Uterus (tissue), 4 donors: ENCODE measurements at places on chromosomes 6 and 20.

- DNase-seq, result no peak
Observed at GRCh38 chr6:99165838-99166237, 183.6 kb downstream of the FAXC start.

GRCh38 chr6:124478906-124479305, 483.3 kb upstream of the RNF217 start:
- DNase-seq, result no peak

DNA sequence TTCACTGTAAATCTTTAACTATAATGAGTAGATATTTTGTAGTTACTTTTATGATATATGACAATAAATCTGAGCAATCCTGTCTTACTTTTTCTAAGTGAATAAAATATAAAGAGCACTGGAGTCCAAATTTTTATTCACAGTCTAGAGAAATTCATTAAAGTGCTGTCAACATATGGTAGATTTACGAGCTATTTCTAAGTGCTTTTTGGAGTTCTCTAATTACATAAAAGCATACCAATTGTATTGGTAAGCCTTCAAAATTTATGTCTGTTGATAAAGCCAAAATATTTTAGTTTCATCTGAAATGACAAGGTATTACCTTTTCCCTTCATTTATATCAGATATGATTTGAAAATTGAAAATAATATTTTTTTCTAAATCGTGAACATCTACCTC, 75.4 kb downstream of the MAN1A1 start:
- DNase-seq, result no peak

GRCh38 chr20:39524371-39524911, 562.3 kb downstream of the DHX35 start:
- DNase-seq, result no peak

GRCh38 chr6:116192786-116193185, 61.1 kb downstream of the TSPYL4 start:
- no peak for DNase-seq

DNA sequence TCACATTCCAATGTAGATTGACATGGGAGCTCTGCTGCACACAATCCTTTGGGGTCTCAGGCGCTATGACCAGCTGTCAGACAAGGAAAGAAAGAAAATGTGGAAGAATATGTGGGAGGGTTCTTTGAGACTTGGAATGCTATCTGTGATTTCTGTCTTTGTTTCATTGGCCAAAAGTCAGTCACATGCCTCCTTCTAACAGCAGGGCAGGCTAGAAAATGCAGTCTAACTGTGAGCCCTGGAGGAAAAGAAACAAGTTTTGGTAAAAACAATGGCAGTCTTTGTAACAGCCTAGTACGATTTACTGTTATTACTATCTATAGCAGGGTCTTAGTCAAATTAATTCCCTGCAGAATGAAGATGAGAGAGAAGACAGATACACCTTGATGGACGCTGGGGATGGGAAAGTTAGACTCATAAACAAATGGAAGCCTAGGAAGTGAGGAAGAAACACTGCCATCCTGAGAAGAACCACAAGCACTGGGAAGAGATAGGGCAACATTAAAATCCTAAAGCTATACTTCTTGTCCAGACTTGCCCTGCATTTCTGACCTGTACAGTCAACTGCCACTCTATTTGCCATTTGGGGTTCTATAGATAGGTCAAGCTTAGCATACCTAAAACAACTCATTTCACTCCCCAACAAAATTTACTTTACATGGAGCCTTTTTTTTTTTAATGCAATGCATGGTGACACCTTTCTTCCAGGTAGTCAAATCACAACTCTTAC, 833.0 kb downstream of the KIF16B start:
- no peak for DNase-seq

DNA sequence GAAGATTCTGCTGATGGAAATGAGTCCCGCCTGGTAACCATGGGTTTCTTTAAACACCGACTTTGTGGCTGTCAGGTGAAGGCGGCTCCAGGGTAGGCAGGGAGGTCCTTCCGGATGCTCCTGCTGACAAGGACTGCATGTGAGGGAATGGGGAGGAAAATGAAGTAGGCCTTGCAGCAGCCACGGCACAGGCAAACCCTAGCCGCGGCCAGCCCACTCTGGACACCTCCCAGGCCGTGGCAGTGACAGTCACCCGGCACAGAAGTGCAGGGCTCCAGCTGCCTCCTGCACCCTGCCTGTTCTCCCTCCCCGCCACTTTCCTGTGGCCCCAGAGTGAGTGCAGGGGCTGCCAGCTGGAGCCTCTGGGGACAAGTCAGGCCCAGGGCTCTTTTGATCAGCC, 21.0 kb downstream of the BPIFB1 start:
- DNase-seq, result no peak

DNA sequence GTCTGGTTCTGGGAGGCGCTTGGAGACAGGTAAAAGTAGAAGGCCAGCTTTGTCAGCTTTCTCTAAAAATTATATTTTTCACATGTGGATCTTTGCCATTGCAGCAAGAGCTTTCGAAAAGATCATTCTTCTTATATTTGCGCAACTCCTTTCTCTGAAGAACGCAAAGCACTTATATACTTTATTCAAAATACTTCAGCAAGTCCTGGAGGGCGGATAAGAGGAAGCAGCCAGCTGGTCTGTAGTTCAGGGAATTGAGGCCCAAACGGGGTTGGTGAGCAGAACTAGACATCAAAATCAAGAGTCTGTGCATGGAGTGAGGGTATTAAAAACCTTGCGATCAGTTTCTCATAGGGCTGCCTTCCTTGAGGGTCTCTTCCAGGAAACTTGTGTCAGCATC, 182.3 kb downstream of the DTNBP1 start:
- no peak for DNase-seq

DNA sequence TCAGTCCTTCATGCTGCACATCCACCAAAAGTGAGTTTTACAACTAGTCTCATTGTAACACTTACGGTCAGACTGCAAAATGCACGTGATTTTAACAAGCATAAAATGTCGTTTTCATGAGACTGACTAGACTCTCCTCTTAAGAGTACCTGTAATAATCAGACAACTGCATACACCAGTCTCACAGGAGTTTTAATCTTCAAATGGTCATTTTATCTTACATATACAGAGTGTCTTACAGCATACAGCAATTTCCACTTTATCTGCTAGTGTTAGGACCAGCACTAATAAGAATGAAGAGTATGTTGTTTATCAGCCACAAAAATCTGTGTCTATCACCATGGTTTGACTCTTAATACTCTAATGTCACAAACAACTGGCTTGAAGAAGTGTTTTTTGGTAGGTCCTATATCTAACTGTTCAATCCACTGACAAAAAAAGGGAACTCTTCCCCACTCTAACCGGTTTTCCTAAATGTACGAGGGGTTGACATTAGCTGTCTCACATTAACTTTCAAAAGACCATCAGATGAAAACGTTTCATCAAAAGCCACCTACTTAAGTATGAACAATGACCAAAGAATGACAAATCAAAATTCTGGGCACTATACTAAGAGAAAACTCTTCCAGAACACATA, 1.5 kb upstream of the ASF1A start:
- DNase-seq, result no peak

DNA sequence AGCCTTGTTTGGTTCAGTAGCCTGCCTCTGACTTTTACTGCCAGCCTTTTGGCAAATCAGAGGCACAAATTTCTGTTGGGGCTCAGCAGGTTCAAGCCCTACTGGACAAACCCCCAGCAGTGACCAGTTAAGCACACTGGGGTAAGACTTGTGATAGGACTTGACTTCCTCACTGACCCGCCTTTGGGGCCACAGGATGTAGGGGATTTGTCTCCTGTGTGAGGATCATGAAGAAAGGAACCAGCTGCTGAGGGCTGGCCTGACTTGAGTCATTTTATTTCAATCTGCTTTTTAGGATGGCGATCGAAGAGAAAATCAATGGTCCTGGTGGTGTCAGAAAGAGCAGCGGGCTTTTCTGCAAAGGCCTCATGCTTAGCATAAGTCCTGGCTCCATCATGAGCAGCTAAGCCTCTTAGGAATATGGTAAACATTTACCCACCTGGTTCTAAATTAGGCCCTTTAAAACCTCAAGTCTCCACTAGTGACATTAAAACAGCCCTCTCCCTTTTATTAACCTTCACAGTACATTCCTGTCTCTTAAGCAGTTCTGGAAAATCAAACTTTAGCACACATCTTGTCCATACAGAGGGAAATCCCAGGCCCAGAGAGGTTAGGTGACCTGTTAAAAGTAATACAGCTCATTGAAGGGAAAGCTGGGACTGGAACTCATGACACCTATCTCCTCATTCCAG, 16.6 kb downstream of the CHMP4B start:
- no peak for DNase-seq

DNA sequence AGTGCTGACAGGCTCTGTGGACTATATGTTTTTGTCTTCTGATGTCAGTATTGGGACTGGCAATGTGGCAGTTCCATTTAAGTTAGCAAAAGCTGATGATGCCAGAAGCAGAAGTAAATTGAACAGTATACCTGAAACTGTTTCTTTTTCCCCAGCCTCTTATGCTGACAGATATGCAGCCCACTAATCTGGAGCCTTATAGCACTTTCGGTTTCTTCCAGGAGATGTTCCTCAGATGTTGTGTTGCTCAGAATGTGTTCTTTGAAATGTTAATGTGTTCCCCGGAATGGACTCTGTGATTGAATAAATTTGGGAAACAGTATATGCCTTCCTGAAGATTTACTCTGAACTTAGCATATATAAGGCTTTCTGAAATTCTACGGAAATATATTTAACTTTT, 80.7 kb upstream of the MRAP2 start:
- no peak for DNase-seq

GRCh38 chr6:148166339-148166968, 176.2 kb upstream of the SASH1 start:
- DNase-seq, result no peak

- no peak for DNase-seq
Observed at GRCh38 chr6:90319044-90319443, 22.4 kb upstream of the BACH2 start.

DNA sequence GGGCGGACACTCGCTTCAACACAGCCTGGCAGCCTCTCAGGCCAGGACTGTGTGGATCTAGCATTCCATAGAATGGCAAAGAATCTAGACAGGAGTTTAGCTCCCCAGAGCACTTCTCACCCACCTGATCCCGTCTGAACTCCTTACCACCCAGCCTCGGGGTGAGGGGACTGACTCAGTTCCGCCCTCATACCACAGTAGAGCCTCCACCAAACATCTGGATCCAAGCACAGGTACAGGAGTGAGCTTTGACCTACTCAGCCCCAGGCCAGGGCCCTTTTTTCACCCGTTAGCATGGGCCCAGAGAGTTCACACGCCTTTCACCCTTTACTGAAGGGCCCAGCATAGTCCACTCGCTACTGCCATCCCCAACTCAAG, 715 bp downstream of the PSMF1 start:
- no peak for DNase-seq

DNA sequence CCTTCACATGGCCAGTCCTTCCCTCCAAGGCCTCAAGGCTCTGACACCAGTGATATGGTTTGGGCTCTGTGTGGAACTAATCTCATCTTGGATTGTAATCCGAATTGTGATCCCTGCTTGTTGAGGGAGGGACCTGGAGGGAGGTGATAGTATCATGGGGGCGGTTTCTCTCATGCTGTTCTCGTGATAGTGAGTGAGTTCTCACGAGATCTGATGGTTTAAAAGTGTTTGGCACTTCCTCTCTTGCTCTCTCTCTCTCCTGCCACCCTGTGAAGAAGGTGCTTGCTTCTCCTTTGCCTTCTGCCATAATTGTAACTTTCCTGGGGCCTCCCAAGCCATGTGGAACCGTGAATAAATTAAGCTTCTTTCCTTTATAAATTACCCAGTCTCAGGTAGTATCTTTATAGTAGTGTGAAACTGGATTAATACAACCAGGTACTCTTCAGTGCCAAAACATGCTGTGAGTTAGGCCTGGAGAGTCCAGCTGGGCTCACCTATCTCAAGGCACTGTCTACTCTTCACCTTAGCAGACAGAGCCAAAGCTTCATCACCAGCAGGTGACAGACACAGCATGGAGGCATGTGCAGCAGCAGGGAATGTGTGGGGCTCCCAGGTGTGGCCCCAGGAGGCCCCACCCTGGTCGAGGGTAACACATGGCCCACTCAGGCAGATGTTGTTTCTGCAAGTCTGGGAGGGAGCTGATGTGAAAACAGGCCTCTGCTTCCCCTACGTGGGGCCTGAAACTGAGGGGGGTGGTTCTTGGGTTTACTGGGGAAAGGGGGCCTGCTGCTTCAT, 97.5 kb upstream of the CDYL start:
- no peak for DNase-seq

DNA sequence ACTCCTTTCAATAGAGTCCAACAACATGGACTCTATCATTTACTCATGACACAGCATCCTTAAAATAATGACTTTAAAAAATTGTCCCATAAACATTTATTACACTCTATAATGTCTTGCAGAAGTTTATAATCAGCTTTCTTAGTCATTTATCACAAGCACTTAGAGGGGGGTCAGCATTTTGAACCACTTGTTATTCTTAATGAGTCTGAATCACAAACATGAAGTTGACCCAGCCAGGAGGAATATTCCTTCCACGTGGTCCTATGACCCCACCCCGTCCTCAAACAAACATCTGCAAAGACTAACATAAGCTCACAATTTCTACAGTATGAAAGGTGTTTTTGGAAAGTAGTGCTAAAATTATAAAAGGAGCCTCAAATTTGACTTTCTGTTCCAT, 91.1 kb downstream of the MTFR2 start:
- DNase-seq, result peak; percentile 48

DNA sequence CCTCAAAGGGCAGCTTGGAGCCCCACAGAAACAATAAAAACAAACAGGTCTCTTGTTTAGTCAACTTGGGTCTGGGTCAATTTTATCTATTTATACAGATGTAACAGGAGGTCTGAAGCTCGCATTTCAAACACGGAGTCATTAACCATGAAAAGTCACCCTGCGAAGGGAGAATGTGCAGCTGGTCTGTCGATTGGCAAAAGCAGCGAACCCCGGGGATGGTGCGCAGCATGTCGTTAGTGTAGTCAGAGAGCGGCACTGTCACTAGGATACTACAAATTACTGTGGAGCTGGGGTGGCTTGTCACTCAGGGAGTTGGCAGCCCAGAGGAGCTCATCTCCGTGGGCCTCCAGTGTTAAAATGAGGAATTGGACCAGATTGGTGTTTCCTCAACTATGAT, 190.4 kb upstream of the ARG1 start:
- no peak for DNase-seq

GRCh38 chr6:137944793-137945498, 77.9 kb downstream of the TNFAIP3 start:
- DNase-seq, result peak; percentile 21

GRCh38 chr6:111211411-111212030, 124.2 kb downstream of the SLC16A10 start:
- no peak for DNase-seq

DNA sequence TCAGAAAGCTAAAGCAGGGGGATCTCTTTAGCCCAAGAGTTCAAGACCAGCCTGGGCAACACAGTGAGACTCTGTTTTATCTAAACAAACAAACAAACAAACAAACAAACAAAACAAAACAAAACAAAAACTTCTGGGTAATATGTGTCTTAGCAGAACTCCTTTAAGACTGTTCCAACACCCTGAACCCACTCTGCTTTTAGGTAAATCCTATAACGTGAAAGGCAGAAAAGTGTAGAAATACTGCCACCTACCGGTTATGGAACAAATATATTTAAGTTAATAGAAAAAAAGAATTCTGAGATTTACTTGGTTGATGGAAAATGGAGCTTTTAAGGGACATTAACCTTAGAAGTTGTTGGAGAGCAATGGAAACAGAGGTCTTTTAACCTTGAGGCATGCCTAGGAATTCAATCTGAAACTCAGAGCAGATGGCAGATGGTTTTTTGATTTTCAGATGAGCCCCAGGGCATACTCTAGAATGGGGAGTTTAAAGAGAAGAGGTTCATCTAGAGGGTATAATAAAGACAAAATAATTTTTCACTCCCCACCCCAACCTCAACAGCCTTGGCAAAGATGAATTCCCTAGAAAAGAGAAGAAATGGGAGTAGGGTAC, 38.5 kb downstream of the SOD2 start:
- no peak for DNase-seq
